Esophagus muscularis mucosa (tissue), 4 donors: ENCODE measurements at places on chromosomes 7 and 10. TPM values are rescaled to one million over a fixed set of nuclear protein-coding genes. Genes with fewer than 3 reads are reported as not detected.

- no peak for DNase-seq
These were observed 64.9 kb upstream of the ASAH2 start for GRCh38 chr10:50316174-50316573.

- no peak for DNase-seq
These were observed 155.3 kb upstream of the ZMIZ1 start for GRCh38 chr10:78913219-78914059.

DNA sequence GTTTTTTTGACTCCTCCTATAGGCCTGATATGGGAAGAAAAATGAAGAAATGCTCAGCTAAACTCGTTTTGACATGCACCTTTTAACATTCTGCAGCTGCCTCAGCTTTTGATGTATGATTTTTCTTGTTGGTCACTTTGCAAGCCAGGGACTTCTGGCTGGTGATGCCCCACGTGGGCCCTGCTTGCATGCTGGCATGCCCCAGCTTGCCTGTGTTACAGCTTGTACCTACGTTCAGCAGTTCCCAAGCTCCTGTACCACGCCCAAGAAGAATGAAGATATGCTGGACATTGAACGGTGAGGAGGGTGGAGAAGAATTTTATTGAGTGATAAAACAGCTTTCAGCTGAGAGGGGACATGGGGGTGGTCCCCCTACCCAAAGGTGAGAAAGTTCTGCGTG lies 245.6 kb upstream of the FZD8 start:
- DNase-seq, result peak; percentile 39

GRCh38 chr10:100960251-100960650 lies 9.1 kb upstream of the SEMA4G start:
- no peak for DNase-seq

GRCh38 chr10:78689584-78689935 lies 379.2 kb upstream of the ZMIZ1 start:
- peak; percentile 60 for DNase-seq

The CLDN4 gene
- 0.42 TPM for total RNA-seq

GRCh38 chr10:775245-776075 lies 86.0 kb upstream of the DIP2C start:
- DNase-seq, result peak; percentile 90

GRCh38 chr7:13179775-13180523 lies 492.5 kb downstream of the ARL4A start:
- DNase-seq, result no peak

The KIAA1217 gene
- 12.9 TPM for total RNA-seq

DNA sequence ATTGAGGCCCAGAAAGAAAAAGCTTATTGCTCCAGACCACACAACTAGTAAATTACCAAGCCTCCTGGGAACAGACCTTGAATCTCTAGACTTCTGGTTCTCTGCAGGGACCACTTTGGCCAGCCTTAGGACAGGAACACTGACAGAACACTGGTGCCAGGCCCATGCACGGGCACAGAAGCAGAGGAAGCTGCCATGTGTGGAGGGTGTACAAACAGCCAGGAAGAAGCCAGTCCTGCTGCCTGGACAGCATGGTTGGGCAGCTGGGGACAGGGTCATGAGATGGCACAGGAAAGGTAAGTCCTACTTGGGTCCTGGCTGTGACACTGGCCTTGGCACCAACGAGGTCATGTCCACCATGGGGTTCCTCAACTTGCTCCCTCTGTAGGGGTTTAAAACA lies 19.2 kb downstream of the MMRN2 start:
- DNase-seq, result peak; percentile 68

The TMEM130 gene
- 0.91 TPM for total RNA-seq

The REEP3 gene
- total RNA-seq, result 60.3 TPM

- DNase-seq, result no peak
These were observed 5.4 kb upstream of the SUV39H2 start for GRCh38 chr10:14873090-14873760.

DNA sequence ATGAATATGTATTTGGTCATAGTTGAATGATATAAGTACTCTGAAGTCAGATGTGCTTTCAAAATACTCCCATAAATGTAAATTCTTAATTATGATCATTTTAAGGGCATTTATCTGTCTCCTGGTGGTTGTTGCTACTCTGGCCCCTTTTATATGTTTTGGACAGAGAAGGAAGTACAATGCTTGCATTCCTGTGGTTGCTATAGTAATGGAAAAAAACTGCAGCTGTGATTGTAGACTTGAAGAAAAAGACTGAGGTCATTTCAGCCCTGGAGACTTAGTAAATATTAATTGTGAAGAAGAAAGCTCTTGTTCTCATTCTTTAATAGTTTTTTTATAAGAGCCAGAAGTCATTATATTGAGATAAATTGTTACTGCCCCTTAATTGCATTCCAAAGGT lies 70.2 kb upstream of the FERD3L start:
- DNase-seq, result no peak

- no peak for DNase-seq
These were observed 42.5 kb upstream of the LCOR start for GRCh38 chr10:96789571-96790108.

GRCh38 chr10:71771821-71772617 lies 1.3 kb downstream of the VSIR start:
- DNase-seq, result no peak

DNA sequence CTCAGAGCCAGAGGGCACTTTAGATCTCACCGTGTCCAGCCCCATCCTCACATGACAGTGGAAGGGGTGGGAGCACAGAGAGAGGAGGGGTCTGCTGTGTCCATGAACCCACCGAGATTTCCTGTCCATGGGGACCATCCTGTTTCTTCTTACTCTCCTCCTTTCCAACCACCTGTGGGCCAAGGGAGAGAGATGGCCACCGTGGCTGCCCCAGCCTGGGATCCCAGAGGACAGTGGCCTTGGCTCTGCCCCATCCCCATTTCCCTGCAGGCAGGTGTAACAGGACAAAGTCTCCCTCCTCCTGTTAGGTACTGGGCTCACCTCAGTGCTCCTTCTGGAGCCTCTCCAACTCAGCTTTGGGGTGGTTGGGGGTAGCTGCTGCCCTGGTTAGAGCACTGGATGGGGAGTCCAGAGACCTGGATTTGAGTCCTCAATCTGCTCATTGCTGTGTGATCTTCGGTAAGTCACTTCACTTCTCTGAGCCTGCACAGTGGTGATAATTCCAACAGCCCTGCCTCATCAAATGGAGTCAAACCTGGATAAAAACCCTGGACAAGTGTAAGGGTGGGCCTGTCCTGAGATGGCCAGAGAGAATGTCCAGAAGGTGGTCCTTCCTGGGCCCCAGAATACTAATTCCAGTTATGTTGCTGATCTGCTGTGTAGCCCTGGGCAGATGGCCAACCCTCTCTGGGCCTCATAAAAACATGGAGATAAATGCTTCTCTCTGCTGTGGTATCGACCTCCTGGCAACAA lies 17.8 kb upstream of the PCBD1 start:
- no peak for DNase-seq

GRCh38 chr7:116340201-116340847 lies 130.0 kb downstream of the TES start:
- no peak for DNase-seq

- DNase-seq, result no peak
These were observed 380.8 kb upstream of the LRGUK start for GRCh38 chr7:133746305-133746704.

- no peak for DNase-seq
These were observed 100.1 kb downstream of the HIP1 start for GRCh38 chr7:75638594-75639070.

GRCh38 chr10:132876131-132876860 lies 66.1 kb downstream of the CFAP46 start:
- no peak for DNase-seq

The TSC22D4 gene
- 36.7 TPM for total RNA-seq

GRCh38 chr10:14384116-14384730 lies 53.5 kb upstream of the FRMD4A start:
- no peak for DNase-seq

DNA sequence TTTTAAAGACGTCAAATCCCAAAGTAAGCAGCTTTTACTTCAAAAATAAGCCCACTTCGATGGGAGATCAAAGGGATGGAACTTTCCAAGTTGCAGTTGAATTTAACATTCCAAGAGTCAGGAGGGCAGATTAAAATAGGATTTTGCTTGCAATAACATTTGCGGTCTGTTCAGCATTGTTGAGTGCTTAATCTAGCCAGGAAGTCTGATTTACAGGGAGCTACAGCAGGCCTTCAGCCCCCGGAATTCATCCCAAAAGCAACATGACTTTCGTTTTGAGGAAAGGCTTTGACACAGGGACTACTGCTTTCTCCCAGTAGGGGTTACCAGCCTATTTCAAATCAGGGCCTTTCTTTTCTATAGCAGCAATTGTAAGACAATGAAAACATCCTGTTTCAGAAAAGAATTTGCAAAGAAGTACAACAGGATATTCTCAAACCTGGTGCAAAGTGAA lies 279.6 kb upstream of the PITRM1 start:
- DNase-seq, result no peak

The NAT16 gene
- not detected for total RNA-seq

GRCh38 chr7:151709141-151710038 lies 167.5 kb downstream of the PRKAG2 start:
- DNase-seq, result no peak

DNA sequence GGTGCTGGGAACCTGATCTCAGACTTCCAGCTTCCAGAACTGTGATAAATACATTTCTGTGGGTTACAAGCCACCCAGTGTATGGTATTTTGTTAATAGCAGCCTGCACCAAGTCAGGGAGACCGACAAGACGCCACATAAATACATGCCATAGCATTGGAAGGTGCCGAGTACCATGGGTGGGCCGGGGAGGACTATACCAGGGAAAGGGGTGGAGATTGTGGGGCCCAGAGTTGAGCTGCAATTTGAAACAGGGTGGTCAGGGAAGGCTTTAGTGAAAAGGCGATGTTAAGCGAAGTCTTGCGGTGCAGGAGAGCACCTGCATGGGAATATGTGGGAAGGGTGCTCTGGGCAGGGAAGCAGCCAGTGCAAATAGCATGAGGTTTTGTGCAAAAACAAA lies 88.9 kb upstream of the LRRC4 start:
- DNase-seq, result peak; percentile 84
